Transverse colon (tissue), 4 donors: ENCODE measurements at places on chromosomes 7 and 10. TPM values are rescaled to one million over a fixed set of nuclear protein-coding genes. Genes with fewer than 3 reads are reported as not detected.

TAS2R4 gene
- 3.5 TPM for total RNA-seq

DNA sequence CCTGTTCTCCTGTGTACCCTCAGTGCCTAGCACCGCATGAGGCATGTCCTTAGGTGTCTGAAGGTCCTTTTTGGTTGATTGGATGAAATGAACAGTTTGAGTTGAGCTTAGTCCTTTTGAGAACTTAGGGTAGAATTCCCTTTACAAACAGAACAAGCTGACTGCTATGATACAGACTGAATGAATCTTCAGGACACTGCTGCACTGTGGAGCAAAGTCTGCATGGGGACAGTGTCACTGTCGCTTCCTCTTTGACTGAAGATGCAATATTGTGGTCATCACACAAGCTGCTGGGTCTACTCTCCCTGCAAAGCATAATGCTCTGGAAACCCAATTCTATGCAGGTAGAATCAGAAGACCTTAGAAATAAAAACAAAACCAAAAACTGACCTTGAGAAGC lies 8.6 kb upstream of the PLAU start:
- no peaks in the 10 kb centered on the region for H3K36me3 ChIP-seq
- DNase-seq, result no peak

- H3K36me3 ChIP-seq, result no peaks in the 10 kb centered on the region
- H3K4me3 ChIP-seq, result no peak overlapping the region
- no peak overlapping the region for H3K27ac ChIP-seq
- no peak for DNase-seq
- H3K4me1 ChIP-seq, result no peaks in the 10 kb centered on the region
Observed at GRCh38 chr7:147478796-147479195, 1111.8 kb upstream of the C7orf33 start.

GRID2IP gene
- total RNA-seq, result 1.1 TPM

DNA sequence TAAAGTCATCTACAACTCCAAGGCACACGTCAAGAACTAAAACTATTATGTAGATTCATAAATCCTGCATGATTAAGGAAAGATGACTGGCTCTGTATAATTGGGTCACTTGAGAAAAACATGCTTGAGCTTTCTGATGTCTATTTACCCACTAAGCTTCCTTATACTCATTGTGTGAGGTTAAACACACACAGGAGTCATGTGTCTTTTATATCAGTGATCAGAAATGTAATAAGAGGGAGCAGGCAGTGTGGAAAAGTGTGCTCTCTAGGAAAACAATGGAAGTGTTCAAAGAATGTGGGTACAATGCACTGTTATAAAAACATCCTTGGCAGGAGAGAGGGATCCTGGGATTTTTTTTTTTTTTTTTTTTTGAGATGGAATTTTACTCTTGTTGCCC lies 108.6 kb upstream of the ARID5B start:
- no peak overlapping the region for H3K27ac ChIP-seq
- no peaks in the 10 kb centered on the region for H3K27me3 ChIP-seq
- no peaks in the 10 kb centered on the region for H3K4me1 ChIP-seq
- no peaks in the 10 kb centered on the region for H3K36me3 ChIP-seq

DNA sequence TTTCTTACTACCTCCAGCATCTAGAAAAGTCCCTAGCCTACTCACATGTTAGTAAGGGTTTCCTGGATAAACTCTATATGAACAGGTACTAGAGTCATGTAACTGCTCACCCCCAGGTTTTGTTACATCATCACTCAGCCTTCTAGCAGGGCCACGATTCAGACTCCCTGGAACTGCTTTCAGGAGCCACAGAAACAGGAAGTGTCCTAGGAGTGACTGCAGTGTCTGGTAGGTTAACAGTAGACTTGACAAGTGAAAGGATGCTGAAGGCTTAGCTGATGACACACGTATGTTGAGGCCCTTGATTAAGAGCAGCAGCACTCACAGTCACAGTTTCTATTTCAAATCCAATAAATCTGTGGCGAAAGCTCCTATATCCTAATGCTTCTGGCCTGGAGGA lies 101.2 kb downstream of the DNMBP start:
- peaks cover 49% of the 10 kb centered on the region for H3K36me3 ChIP-seq
- H3K4me3 ChIP-seq, result no peak overlapping the region
- no peak for DNase-seq
- no peaks in the 10 kb centered on the region for H3K27me3 ChIP-seq

DNA sequence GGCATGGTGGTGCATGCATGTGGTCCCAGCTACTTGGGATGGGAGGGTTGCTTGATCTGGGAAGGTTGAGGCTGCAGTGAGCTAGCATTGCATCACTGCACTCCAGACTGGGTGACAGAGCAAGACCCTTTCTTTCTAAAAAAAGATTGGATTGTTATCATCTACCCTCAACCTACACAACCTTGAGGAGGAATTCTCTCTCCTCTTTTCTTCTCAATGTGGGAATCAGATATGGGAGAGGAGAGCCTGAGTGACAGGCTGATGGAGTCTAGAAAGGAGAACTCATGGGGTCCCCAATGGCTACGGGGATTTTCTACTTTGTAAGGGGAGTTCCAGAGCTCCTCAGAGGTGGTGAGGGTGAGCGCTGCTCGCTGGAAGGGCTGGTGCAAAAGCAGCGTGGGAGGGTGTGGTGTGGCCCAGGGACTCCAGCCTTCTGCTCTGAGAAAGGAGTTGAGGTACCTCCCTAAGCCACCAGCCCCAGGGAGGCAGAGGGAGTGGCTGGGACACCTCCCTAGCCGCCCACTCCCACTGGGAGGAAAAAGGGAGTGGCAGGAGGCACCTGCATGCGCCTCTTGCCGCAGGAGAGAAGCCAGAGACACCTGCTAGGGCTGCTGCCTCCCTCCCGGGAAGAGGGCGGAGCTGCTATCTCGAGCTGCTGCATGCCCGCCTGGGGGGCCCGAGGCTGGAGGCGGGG lies 48.4 kb downstream of the GATA3 start:
- DNase-seq, result no peak
- H3K27ac ChIP-seq, result no peak overlapping the region
- no peaks in the 10 kb centered on the region for H3K4me1 ChIP-seq
- H3K27me3 ChIP-seq, result peaks cover 20% of the 10 kb centered on the region
- no peak overlapping the region for H3K4me3 ChIP-seq
- H3K36me3 ChIP-seq, result no peaks in the 10 kb centered on the region
